Kidney epithelial cell (primary cell): ENCODE measurements at places on chromosomes 1 and 21.

- no peak for DNase-seq
Measured at GRCh38 chr1:62908168-62908695, 124.3 kb downstream of the ATG4C start.

- DNase-seq: no peak
Measured at GRCh38 chr1:93848350-93848883, 30.6 kb downstream of the DNTTIP2 start.

DNA sequence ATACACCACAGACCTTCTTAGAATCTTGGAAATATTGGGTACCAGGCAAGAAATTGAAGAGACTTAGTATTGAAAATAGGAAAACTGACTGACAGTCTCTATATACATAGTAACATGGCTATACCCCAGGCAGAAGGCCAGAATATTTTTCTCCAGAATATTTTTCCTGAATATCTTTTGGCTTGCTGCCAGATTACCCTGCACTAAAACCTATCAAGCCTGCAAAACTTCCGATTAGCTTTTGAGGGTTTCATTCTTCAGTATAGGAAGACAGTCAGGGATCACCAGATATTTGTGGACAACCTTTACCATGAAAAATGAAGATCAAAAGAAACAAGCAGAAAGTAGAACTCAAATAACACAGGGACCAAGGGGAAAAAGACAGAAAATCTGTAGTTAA is 187.9 kb downstream of the LRRC7 start:
- no peak for DNase-seq

DNA sequence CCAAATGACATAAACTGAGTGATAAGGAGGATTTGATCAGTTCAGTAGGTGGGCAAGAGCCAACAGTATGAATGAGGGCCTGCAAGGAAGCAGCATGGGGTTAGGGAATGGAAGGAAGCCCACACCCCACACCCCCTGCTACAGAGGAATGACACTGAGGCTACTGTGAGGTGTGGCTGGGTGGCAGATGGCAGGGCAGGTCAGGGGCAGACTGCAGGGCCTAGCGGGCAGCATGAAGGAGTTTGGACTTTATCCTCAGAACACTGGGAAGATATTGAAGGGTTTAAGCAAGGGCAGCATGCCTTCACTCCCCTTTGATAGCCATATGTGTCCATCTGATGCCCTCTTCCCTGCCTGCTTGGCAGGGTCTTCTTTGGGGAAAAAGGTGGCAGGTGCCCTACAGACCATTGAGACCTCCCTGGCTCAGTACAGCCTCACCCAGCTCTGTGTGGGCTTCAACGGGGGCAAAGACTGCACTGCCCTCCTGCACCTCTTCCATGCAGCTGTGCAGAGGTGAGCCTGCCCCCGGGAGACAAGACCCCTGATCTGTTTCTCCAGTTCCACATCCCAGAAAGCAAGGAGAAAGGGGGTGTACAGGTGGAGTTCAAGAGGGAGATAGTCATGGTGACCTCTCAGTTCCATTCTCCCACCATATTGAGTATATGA is 4.1 kb upstream of the LENEP start:
- DNase-seq: no peak

DNA sequence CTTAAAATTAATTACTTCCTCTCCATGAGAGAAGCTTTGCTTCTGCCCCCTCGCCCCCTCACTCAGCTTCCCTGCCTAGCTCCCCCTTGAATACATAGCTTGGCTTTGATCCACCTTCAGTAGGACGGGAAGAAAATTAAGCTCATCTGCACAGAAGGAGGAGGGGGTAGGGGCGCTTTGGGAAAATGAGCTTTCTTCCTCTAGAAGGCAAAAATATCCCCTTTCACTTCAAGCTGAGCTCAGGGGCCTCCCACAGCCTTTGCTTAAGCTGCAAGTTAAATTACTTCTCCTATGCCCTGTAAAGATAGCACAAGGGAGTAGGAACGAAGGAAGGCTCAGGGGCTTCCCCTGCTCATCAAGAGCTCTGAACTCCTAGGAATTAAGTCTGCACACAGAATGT is 65.2 kb upstream of the GOLT1A start:
- no peak for DNase-seq

- DNase-seq: no peak
Measured at GRCh38 chr1:12516741-12517140, 101.3 kb downstream of the DHRS3 start.

GRCh38 chr1:75130865-75131564 is 3.2 kb upstream of the LHX8 start:
- no peak for DNase-seq

DNA sequence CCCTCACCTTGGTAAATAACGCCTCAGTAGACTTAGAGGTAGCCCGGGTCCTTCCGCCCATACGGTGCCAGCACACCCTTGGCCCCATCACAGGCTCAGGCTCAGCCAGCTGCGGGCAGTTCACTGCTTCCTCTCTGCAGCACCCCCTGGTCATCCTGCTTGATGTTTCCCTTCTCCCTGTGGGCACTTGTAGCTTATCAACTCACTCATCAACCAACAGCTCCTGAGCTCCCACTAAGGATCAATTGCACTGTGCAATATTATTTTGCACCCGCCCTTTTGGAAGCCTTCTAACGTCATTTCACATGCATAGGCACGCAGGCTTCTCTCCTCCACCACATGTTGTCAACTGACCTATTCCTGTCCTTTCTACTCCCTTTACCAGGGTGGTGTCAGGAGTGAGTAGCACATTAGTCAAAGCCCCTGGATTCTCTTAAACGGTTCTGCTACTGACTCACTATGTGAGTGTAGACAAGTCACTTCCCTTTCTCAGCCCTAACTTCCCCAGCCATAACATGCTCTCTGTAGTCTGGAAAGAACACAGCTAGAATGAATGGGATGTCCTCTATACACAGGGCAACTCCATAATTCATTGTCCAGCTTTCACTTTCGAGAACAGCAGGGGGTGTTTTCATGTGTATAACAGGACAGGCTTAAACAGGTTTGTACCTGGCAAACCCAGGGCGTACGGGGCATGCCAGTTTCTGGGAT is 47.1 kb upstream of the IRF2BP2 start:
- peak; percentile 90 for DNase-seq

DNA sequence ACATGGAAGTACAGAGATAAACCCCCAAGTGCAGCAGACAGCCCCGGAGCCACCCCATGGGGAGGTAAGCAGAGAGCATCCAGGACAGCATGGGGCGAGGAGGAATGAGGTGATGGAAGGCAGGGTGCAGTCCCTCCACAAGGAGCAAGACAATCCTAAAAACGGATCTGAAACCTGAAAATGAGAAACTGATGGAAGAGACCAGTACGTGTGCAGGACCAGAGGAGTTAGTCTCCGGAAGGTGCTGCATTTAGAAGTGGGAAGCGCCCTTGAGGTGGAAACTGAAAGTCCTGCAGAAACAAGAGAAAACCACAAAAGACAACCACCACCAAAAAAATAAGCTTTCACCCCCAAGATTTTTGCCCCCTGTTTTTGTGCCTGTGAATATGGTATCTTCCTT is 17.4 kb upstream of the DDOST start:
- no peak for DNase-seq

GRCh38 chr1:189175889-189176288 is 1301.8 kb downstream of the BRINP3 start:
- DNase-seq: no peak

DNA sequence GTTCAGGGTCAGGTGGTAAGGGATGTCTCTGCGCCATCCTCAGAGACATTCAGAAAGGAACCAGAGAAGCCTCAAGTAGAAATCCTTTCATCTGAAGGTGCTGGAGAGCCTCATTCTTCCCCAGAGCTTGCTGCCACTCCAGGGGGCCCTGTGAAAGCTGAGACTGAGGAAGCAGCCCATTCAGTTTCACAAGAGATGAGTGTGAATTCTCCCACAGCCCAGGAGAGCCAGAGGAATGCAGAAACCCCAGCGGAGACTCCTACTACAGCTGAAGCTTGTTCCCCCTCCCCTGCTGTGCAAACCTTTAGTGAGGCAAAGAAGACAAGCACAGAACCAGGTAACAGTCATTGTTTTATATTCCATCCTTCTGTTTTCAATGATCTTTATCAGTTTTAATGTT is 38.7 kb downstream of the ZBTB40 start:
- DNase-seq: no peak

DNA sequence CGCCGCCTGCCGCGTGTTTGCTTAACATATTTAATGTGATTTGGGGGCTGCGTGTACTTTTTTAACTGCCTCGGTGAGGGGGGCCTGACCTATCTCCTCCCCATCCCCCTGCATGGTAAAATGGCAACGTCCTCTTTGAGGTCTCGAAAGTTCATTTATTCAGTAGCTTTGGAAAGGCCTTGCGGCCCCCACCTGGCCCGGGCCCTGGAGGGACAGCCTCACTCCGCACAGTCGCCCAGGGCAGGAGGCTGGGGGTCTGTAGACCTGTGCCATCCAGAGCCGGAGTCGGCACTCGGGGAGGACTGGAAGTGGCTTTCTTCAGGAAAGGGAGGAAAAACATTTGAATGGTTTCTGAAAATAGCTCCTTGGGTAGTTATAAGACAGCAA is 38.0 kb upstream of the ACTRT2 start:
- no peak for DNase-seq

GRCh38 chr1:200415227-200415626 is 5.4 kb upstream of the ZNF281 start:
- DNase-seq: no peak

- DNase-seq: no peak
Measured at GRCh38 chr1:198472119-198472518, 68.4 kb downstream of the ATP6V1G3 start.

DNA sequence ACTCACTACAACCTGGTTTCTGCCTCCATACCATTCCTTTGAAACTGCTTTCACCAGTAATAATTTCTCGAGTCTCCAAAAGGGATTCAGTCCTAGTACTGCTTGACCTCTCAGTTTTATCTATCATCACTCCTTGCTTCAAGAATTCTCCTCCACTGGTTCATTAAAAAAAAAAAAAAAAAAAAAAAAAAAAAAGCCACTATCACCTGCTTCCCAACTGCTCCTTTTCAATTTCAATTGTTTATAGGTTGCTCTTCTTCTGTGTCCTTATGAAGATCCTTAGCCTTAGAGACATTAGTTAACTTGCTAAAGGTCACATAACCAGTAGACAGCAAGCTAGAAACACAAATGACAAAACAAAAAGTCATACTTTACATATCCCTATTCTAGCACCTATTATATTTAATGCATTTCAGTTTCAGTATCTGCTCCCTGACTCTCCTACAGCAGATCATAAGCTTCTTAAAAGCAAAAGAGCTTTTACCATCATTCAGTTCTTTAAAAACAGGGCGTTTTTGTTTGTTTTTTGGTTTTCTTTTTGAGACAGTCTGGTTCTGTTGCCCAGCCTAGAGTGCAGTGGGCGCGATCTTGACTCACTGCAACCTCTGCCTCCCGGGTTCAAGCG is 7.1 kb downstream of the NRDC start:
- no peak for DNase-seq

GRCh38 chr1:180966744-180967536 is 54.2 kb downstream of the KIAA1614 start:
- no peak for DNase-seq

- no peak for DNase-seq
Measured at GRCh38 chr1:79845936-79846335, 839.4 kb upstream of the ADGRL4 start.

GRCh38 chr1:212712451-212713303 is 13.0 kb upstream of the BATF3 start:
- DNase-seq: no peak

DNA sequence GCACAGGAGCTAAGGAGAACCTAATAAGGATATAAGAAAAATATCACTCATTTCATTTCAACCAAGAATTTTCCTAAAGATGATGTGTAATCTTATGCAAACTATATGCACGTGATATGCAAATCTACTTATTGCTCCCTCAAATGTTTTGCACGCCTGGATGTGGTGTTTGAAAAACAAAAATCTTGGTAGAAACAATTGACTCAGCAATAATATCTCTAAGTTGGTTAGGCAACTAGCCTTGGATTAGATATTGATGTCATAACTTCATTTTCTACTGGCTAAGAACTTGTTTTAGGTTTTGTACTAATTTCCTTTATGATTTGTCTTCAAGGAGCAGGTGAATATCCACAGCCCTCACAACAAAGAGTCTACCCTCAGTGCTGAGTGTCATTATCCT is 164.6 kb downstream of the TM2D1 start:
- DNase-seq: no peak

- DNase-seq: no peak
Measured at GRCh38 chr1:26121854-26122773, 10.5 kb downstream of the PDIK1L start.

- DNase-seq: no peak
Measured at GRCh38 chr1:145927916-145928643, 796 bp upstream of the RBM8A start.

- DNase-seq: no peak
Measured at GRCh38 chr1:211353562-211354212, 27.1 kb downstream of the TRAF5 start.

DNA sequence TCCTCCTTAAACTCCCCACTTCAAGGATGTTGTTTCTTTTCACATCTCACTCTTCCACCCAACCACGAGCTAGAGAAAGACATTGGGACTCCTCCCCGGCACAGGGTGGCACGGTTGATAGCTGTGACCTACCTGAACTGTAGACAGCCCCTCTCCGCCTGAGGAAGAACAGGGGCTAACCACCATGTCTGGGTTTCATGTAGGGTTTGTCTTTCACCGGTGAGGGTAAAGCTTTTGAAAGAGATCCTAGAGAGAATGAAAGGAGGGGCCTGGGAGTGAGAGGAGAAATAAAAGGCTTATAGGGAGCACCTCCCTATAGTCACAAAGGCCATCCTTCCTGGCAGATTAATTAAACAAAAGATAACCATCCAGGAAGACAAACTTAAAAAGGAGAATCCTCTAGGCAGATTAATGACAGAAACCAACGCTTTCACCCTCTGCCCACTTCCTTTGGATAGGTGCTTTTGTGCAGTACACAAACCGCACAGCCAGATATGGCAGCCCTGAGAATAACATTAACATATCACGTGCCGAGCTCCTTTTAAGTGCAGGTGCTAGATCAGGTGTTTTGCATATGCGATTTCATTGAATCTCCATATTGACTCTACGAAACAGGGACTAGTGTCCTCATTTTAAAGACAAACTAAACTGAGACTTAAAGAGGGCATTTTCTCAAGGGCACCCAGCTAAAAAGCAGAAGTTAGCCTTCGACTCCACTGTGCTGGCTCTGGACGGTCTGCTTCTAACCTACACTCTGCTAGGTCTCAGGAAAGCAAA is 178.1 kb upstream of the RUNX1 start:
- DNase-seq: no peak

DNA sequence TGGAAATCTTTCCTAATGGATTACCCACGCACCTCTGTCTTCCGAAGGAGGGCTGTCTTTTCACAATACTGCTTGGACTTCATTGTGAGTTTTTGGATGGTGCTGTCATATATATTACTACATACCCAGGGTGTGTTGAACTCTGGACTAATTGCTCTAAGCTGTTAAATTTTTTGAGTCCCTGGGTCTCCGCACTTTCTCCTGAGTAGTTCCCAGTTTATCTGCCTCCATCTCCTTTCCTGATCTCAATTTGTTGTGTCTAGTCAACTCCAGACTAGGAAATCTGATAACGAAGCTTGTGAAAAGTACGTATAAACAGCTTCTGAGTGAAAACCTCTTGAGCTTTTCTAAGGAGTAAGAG is 211.1 kb downstream of the ROR1 start:
- no peak for DNase-seq

GRCh38 chr1:119046785-119047438 is 58.8 kb upstream of the TBX15 start:
- no peak for DNase-seq
